SIG-M5 (cell line): ENCODE measurements at places on chromosomes 6 and 20.

DNA sequence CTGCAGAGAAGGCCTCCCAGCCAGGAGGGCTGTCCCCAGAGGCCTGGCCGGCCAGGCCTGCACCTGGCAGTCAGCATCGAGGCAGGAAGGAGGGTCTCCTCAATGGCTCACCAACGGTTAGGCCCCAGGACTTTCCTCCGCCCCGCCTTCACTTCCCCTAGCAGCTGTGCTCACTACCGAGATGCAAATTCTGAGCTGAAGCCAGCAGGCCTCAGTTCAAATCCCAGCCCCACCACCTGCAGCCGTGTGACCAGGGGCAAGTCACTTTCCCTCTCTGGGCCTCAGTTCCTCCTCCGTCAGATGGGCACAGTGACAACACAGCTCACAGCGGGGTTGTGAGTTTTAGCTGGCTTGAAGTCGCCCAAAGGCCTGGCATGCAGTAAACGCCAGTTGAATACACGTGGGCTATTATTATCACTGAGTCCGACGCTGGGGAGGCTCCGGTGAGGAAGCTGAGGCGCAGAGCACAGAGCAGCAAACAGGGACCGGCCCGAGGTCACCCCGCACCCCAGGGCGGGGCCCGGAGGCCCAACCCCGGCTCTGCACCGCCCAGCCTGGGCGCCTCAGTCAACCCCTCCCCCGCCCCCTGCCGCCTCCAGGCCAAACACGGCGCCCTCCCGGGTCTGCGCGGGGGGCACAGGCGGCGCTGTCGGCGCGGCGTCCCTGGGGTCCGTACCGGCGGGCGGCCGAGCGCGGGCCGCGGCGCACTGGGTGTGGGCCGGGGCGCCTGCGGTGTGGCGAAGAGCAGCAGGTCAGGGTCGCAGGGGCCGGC lies 671 bp downstream of the E2F1 start:
- DNase-seq = no peak

DNA sequence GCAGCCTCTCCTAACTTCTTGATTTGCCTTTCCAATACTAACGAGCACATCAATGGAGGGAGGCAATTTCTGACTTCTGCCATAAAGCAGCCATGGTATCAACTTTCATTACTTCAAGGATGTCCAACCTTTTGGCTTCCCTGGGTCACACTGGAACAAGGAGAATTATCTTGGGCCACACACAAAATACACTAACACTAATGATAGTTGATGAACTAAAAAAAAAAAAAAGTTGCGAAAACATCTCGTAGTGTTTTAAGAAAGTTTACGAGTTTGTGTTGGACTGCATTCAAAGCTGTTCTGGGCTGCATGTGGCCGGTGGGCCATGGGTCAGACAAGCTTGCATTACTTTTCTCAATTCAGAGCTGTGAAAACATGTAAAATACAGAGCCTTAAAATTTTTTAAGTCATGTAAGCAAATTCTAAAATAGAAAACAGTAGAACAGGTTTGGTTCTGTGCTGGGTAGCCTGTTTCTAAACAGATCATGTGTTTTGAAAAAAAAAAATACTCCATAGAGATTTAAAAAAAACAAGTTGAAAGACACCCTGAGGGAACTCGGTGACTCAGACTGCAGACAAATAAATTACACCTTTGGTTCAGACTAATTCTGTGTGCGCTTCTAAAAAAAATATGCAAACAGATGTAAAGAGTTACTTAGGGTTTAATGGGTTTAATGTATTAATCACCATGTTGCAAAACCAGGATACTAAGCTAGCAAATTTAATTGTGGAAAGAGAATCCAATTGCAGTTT lies 43.6 kb upstream of the SLC22A23 start:
- no peak for DNase-seq

- DNase-seq = no peak
Measured at GRCh38 chr20:56428410-56428809, 16.4 kb downstream of the CASS4 start.

- no peak for DNase-seq
Measured at GRCh38 chr6:119224095-119224701, 125.4 kb downstream of the MAN1A1 start.

- no peak for DNase-seq
Measured at GRCh38 chr6:4323322-4323721, 187.9 kb upstream of the ECI2 start.

- no peak for DNase-seq
Measured at GRCh38 chr6:96926425-96926824, 1.9 kb downstream of the KLHL32 start.

DNA sequence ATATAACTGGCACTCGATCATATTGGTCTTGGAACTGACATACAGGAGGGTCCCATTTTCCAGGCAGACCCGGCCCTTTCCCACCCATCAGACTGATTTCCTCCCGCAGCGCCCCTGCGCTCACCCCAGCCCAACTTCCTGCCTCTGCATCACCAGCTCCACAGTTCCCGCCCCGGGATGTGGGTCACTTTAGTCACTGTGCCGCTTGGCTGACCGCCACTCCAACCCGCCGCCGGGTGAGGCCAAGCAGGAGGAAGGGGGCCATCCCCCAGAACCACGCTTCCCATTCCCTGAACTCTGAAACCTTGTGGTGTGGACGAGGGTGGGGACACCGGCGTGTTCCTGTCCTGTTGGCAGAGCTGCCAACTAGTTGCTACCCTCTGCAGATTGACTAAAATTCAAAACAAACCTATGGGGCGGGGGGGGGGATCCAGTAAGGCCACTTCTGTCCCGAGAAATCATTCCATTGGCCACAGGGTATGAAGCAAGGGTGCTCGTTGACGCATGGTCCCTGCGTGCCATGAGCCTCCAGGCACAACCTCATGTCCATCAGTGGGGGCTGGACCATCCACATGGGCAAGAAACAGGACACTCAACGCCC lies 12.3 kb downstream of the TGM2 start:
- DNase-seq = no peak
